Type B pancreatic cell (in vitro differentiated cells): ENCODE measurements at places on chromosomes 13 and 19.

DNA sequence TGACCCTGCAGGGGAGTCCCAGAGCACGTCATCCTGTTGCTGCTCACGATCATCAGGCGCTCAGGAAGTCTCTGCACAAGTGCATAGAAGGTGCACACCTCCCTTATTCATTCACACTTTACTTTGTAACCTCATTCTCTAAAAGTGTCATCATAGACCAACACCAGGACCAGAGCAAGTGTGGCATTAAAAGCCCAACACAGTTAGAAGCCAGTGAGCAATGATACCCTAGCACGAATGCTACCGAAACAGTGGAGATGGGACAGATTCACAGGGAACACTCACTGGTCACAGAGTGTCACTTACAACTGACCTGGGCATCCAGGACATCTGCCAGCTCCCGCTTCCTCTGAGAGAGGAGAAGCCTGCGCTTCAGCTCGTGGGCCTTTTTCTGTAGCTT, 17.0 kb downstream of the HAUS8 start:
- DNase-seq, result no peak

GRCh38 chr13:101767131-101767530, 314.7 kb downstream of the ITGBL1 start:
- DNase-seq, result no peak

DNA sequence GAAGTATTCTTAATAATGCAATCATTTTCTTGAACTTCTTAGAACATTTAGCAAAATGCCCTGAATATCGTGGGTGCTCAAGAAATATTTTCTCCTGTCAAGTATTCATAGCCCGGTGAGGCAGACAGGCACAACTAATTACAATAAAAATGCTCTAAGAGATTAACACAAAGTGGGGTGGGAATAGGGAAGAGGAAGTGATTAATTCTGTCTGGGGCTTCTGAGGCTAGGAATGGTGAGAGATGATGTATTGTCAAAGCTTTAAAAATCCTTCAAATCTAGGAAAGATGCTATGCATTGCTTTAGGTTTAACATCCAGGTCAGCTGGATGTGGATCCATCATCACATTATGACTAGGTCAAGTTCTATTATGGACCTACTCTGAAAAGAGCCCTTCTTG, 66.9 kb upstream of the POSTN start:
- DNase-seq, result no peak

DNA sequence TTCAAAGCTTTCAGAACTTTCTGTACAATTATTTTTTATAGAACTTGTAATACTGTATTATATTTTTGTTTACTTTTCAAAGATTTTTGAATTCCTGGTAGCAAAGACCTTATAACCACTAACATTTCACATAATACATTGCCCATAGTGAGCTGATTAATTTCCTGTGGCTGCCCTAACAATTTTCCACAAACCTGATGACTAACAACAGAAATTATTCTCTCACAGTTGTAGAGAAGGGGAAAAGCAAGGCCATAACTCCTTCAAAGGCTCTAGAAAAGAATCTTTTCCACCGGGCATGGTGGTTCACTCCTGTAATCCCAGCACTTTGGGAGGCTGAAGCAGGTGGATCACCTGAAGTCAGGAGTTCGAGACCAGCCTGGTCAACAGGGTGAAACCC, 19.1 kb downstream of the KLF12 start:
- DNase-seq, result no peak

DNA sequence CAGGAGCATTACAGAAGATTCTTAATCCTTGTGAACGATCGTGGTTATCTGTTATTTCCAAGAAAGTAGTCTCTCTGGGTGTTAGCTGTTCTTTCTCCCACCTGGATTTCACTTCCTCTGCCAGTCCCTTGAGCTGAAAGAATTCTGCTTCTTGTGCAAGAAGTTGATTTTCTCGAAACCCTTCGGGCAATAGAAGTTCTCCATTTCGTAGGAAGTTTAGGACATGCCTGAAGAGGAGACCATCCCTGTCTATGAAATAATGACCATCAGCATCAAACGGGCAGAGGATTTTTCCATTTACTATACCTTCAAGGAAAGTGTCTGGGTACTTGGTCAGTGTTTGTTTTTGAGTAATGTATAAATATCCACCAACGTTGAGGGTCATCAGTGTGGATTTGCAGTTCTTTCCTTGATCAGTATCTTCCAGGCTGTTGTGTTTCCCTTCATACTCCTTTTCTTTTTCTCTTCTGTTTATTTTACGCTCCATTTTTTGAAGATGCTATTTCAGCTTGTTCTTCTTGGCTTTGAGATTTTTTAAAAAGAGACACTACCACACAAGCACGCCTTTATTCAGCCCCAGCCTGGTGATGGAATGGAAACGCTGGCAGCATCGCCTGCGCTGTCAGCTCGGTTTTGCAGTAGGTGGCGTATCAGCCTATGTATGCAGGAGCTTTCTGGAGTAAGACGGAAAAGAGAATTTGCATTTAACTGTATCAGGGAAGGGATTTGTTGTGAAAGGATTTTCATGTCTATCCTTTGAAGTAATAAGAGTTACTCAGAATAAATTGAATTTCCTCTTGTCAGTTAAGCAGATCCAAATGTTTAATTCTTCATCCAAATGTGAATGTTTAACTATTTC, 6.5 kb downstream of the KCTD4 start:
- DNase-seq, result no peak

- no peak for DNase-seq
These were observed 121.1 kb upstream of the MYO16 start for GRCh38 chr13:108508263-108508662.

GRCh38 chr19:3606174-3606689, 443 bp downstream of the TBXA2R start:
- no peak for DNase-seq

- no peak for DNase-seq
These were observed 186.1 kb downstream of the GPC6 start for GRCh38 chr13:93412676-93413075.

GRCh38 chr19:8355631-8356402, 8.1 kb upstream of the ANGPTL4 start:
- DNase-seq, result no peak

- no peak for DNase-seq
These were observed 86.4 kb downstream of the RAB20 start for GRCh38 chr13:110475117-110475516.

DNA sequence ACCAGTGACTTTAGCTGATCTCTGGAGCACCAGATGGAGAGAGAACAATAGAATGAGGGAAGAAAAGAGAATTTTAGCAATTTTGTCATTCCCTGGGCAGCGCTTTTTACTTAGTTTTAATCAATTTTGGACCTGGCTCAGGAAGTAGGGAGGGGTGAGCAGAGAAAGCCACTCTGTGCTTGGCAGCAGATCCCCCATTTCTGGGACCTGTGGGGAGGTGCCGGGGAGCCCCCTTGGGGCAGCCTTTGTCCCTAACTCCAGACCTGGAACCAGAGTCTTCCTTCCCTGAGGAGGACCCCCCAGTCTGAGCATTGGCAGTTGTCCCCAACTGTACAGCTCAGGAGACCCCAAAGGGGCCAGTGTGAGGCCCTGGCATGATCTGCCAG, 10.5 kb downstream of the LYL1 start:
- DNase-seq, result no peak

DNA sequence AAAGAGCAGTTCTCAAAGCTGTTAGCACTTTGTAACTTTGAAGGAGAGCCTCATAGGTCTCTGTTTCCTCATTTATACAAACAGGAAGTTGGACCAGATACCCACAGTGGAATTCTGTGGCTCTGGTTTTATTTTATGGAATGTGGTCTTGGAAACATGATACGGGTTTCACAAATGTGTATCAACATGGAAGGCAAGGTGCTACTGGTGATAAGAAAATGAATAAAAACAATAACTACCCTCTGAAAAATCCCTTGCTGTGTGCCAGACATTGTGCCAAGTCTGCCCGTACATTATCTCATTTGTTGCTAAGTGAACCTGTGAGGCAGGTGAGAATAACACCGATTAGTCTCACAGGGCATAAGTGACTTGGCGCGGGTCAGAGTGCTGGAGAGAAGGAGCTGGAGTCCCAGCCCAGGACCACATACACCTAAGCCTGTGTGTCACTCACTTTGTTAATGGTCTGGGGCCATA, 45.0 kb upstream of the RNF113B start:
- no peak for DNase-seq

- DNase-seq, result no peak
These were observed 21.9 kb downstream of the MIR17HG start for GRCh38 chr13:91369441-91369831.

DNA sequence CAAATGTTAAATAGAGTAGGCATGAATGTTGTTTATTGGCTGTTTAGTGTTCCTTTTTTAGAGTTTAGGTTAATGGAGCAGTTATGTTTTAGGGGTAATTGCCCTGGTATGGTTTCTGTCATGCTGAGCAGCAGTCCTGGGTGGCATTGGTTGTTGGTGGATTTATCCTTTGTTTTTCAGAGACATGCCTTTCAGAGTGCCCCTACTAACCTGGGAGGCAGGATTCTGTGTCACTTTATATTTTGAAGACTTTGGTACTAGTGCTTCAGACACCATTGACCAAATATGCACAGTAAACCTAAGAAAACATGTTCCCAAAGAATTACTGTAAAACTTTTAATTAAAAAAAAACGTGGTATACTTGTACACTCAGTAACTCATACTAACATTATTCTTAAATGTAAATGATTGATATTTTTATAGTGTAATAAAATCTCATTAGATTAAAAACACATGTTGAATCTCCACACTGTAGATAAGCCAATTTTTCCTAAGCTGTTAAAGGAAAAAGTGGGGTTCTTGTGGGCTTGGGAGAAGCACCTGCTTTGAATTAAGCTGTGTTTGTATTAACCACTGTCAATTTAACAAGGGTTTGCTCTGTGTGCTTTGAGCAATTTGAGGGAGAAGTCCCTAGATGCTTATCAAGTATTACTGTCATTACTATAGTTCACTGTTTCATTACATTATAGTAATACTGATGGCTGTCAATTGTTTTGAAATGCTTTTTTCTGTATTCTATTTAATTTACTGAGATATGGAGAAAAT, 133.2 kb downstream of the LMO7 start:
- DNase-seq, result no peak

- no peak for DNase-seq
These were observed 58.3 kb downstream of the RAP2A start for GRCh38 chr13:97492257-97492656.

DNA sequence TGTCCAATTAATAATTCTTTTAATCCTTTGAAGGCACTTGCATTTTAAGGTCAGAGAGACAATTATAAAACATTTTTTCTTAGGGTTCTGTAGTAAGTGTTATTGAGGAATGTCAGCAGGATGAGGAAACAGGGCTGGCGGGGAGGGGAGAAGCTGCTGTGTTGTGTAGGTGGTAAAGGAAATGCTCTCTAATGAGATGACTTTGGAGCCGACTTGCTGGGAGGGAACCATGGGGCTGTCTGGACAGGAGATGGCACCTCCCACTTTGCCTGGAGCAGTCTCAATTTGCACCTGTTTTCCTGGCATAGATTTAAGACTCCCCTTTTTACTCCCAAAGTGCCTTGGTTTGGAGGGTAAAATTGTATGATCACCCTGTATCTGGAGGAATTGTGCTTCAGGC, 230.4 kb downstream of the ATP8A2 start:
- no peak for DNase-seq

DNA sequence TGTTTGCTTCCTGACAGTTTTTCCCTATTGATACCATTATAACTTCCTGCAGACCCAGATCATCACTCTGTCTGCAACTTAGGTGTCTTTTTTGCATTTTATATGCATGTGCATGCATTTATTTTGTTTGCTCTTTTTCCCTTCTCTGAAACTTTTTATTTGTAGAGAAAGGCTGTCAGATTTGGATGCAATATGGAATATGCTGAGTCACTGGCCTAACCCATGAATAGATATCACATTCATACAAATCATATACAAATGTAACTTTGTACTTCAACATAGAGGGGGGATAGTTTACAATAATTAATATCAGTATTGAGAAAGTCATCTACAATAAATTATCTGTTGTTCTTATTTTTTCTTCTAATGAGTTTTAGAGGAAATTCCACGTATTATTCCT, 1465.0 kb downstream of the EFNB2 start:
- DNase-seq, result no peak

GRCh38 chr13:50365408-50366391, 350.5 kb downstream of the KCNRG start:
- DNase-seq, result no peak

DNA sequence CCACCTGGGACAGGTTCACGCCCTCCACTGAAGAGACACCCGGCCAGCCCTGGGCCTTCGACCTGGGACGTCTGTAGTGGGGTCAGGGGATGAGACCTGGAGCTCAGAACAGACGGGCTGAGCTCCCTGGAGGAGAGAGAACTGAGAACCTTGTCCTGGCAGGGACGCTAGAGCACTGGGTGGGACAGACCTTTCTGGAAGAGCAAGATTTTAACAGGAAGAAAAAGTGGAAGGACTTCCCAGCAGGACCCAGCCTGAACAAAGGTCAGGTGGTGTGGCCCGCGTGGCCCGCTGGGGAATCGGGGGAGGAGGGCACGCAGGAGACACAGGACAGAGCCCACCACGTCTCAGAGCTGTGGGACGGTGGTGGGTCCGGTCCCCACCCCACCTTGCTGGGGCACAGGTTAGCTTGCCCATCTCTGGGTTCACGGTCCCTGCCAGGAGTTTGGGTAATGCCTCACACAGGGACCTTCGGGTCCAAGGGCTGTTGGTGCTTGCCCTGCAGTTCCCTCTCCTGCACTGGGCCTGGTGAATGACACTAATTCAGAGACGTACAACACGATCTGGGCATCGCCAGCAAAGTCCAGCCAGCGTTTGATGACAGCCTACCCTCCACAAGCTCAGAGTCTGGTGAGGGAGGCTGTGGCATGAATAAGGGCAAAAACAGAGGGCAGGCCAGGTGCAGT, 1.2 kb upstream of the EFNA2 start:
- no peak for DNase-seq

DNA sequence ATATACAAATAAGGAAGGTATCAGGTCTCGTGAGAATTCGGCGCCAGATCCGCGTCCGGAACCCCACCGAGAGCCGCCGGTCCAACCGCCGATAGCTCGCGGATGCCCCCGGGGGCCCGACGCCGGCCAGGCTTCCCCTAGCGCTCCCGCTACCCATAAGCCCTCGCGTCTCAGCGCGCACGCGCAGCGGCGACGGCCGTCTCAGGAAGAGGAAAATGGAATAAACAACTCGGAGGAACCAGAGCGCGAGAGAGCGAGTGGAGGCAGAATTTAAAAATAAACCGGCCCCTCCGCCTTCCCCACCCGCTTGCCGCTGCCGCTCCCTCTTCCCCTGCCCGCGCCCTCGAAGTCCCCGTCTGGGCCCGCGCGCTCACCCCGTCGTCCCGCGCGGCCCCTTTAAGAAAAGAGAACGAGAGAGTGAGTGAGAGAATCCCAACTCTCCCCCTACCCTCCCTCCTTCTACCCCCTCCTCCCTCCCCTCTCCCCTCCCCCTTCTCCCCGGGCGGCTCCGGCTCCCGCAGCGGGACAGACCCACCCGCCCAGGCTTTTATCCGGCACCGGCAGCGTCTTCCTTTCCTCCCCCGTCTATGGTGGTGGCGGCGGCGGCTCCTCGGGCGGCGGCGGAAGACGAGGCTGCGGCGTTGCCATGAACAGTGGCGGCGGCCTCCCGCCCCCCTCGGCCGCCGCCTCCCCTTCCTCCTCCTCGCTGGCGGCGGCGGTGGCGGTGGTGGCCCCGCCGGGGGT, at the start of gene PAN3:
TSS of gene PAN3 (plus strand) at position 534 of the 744 bp plus-strand sequence. CDS start at position 647, 113 bp downstream.
- peak; percentile 94 for DNase-seq
